CD8-positive, alpha-beta memory T cell (primary cell): ENCODE measurements at places on chromosomes 6 and 20.

DNA sequence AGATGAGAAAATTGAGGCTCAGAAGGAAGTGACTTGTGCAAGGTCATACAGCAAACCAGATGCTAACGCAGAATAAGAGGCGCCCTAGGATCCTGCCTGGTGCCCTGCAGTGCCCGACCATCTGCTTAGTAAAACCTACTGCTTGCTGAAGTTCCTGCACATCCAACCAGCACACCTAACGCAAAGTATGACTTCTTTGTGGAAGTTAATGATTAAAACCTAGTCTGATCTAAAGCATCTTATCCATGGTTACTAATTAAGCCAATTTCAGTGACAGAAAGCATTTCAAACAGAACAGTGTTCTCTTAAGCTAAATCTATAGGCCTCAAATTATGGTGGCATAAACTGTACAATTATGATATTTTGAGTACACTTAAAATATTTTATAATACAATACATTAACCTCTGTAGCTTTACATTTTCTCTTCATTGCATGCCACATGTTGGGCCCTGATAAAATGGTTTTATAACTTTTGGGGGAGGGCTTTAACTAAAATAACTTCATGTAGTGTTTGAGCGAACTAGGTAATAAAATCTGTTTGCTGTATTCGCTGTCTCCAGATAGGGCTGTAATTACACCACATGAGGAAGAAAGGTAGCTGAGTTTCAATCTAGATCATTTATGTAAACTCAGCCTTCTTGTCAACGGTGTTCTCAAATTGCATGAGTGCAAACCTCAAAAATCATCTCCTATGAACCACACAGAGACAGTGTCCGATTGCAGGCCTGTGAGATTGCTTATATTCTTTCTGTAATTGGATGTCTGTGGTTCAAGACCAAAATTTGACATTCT is 37.5 kb upstream of the BEND3 start:
- DNase-seq: no peak

DNA sequence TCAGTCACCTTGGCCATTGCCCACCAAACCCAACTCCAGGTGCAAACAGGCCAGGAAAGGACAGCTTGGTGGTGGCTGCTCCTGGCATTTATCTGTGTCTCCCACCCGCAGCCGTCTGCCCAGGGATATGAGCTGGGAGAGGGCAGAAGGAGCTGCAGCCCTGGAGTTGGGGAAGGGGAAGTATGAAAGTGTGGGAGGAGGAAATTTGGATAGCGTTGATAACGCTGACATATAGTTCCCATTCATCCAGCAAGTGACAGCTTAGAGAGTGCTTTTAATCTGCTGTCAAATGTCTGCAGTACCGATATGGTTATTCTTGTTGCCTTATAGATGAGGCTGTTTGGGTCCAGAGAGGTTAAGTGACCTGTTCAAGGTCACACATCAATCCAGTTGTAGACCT is 741 bp downstream of the KCNK16 start:
- no peak for DNase-seq

DNA sequence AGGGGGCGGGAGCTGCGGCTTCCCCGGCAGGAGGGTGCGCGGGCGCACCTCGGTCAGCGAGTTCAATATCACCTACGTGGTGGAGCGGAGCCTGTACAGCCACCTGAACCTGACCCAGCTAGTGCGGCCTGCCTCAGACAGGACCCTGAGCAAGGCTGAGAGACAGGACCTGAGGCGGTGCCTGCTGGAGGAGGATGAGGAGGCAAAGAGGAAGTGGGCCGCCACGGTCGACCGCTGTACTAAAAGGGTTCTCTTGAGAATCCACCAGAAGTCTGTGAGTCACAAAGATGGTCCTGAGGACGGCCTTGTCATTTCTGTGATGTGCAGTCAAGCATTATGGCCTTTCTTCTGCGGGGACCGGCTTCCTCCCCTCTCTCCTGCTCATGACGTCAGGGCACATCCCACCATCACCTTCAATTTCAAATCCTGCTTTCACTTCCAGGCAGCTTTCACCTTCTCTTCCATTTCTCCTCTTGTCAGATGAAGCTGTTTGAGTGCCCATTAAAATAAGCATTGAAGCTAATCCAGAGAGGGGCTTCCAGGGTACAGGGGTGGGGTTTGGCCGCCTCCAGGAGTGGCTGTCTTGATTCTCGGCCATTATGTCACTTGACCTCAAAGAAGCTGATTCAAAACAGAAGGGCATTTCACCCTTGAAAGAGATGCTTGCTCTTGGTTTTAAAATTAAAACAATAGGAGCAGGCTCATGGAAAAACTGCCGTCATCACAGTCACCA is 177.6 kb downstream of the SASH1 start:
- no peak for DNase-seq

DNA sequence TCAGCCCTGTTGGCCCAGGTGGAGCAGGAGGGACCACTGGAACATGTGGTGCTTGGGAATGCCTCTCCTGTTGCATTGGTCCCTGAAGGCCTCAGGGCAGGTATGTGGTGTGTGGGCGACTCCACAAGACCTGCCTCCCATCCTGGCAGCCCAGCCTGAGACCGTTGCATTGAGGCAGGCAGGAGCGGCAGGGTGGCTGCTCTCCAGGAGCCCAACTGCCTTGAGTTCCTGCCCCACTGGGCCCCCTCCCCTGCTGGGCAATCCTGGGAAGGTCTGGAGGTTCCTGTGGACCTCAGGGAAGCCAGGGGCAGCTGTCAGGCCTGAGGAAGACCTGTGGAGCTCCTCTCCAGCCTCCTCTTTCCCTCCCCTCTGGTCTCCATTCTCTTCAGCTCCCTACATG is 19.8 kb downstream of the MAVS start:
- no peak for DNase-seq

GRCh38 chr6:157800420-157801237 is 22.4 kb upstream of the SNX9 start:
- DNase-seq: no peak
